Activated gamma-delta T cell (primary cell): ENCODE measurements at places on chromosomes 2 and 18.

GRCh38 chr18:58255701-58256311, 211.8 kb downstream of the NEDD4L start:
- peak; percentile 15 for DNase-seq

GRCh38 chr2:17184512-17184911, 333.7 kb downstream of the RAD51AP2 start:
- DNase-seq, result no peak

GRCh38 chr2:197378086-197378485, 56.7 kb downstream of the SF3B1 start:
- no peak for DNase-seq

DNA sequence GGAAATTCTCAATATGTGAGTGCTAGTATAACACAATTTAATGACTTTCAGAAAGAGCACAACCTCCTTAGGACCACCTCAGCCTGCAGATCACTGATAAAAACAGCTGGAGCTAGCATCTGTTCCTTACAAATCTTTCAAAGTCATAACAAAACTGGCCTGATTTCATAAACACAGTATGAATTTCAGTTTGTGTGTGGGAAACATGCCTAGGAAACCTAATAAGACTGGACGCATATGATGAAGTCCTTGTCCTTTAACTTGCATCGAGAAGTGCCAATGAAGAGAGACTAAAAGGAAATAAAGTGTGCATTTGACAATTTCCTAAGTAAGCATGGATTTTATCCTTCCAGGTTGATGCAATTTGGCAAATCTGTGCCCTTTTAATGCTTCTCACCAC, 74.1 kb upstream of the KLHL14 start:
- no peak for DNase-seq

DNA sequence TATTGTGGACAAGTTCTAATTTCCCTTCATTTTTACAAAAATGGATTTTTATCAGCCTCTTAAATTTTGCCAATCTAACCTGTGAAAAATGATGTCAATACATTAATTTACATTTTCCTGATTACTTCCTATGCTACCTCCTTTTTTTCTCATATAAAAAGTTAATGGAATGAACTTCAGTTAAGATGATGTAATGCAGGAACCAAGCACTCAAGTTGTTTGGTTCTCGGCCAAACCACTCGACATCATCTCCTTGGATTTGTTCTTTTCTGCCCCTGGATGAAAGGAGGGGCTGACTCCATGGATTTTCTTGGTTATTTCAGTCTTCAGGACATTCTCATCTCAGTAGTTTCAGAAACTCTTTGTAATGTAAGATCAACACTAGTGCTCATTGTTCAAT, 253.1 kb upstream of the NXPH2 start:
- no peak for DNase-seq

- no peak for DNase-seq
Measured at GRCh38 chr2:139574371-139574770, 794.2 kb upstream of the NXPH2 start.

- no peak for DNase-seq
Measured at GRCh38 chr2:152718909-152719645, 657 bp downstream of the ARL6IP6 start.

- no peak for DNase-seq
Measured at GRCh38 chr2:27212626-27213471, 781 bp upstream of the SLC5A6 start.

- DNase-seq, result no peak
Measured at GRCh38 chr2:157420771-157421323, 23.0 kb downstream of the CYTIP start.

- DNase-seq, result no peak
Measured at GRCh38 chr2:175926272-175926671, 75.8 kb downstream of the LNPK start.

DNA sequence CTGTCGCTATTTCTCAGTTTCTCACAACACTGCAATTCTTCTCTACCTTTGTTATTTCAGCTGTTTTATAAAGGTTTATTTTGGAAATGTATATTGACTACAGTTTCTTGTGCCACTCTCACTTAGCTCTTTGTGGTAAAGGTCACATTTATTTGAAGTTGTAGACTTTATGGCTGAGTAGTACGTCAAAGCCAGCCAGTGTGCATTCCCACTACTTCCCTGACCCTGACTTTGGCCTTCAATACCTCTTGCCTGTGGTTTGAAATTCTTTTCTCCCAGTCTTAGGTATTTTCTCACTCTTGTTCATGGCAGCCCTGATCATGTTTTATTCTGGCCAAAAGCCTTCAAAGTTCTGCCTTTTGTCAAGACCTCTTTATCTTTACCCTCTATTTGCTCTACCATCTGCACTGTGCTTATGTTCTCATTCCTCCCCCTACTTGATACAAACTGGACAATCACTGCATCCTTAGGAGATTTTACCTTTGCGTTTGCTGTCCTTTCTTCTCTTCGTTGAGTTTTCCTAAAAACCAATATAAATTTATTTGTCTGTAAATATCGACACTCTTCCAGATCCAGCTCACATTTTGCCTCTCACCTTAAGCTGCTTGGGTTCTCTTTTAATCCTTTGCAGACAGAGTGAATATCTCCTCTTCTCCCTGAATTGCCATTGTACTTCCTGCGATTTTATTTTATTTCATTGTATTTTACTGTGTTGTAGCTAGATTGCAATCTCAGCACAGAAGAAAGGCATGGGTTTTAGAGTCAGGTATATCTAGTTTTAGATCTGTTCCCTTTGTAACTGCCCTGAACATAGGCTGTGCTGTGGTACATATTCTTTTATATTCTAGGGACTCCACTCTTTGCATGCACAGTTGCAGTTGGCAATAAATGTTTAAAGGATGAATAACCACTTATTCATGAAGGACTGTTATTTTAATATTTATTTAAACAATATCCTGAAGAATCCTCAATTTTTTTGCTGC, 31.2 kb downstream of the GULP1 start:
- DNase-seq, result no peak

- no peak for DNase-seq
Measured at GRCh38 chr2:206336861-206337260, 62.4 kb downstream of the ZDBF2 start.

GRCh38 chr2:216860426-216861137, 718 bp upstream of the TNP1 start:
- DNase-seq, result no peak

GRCh38 chr2:223500709-223501108, 101.5 kb downstream of the SCG2 start:
- no peak for DNase-seq
